Psoas muscle (tissue), 8 donors: ENCODE measurements at places on chromosomes 12 and 14.

DNA sequence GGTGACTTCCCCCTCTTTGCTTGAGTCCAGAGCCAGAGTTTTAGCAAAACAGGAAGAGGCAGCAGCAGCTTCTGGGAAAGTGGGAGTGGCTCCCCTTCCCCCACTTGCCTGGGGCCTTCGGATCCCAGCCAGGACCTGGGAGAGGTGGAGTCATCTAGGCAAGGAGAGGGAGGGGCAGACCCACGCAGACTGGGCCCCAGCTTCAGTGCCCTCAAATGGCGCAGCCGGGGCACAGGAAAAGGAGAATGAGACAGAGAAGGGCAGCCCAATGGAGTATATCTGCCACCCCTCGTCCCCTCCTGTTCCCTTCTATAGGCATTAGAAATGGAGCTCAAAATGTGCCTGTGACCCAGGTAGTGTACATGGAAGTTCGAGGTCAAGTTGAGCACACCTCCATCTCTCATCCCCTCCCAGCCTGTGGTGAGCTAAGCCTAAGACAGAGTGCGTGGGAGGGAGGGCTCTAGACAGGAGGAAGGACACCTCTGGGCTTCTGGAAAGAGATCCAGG, 9.3 kb upstream of the HDAC7 start:
- DNase-seq, result peak; percentile 83

DNA sequence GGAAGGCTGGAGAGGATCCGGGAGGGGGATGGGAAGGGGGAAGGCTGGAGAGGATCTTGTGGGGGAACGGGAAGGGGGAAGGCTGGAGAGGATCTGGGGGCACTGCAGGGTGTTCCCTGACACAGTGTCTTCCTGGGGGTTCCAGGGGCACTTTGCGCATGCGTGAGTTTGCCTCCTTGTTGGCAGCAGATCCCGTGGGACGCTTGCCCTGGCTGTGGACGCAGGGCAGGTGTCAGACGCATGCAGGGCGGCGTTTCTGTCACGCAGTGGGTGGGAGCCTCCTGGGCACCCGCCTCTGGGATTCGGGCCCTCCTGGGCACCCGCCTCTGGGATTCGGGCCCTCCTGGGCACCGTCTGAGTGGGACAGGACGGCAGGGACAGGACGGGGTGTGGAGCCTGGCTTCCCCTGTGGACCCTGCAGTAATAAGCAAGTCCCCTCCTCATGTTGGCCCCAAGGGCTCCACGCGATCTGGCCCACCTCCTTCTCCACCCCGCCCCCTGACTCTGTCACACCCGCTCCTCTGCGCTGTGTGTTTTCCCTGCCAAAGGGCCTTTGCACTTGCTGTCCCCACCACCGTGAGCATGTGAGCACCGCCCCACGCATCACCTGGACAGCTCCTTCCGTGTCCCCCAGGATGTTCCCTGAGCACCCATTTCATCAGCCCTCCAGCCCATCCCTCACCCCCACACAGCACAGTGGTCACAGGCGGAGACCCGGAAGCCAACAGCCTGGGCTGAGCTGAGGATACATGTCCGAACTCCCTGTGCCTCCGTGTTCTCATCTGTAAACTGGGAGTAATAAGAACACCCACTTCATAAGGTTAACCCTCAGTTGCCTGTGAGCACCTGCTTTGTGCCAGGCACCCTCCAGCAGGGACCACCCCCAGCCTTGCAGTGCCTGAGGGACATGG, 4.4 kb downstream of the MMP17 start:
- DNase-seq, result peak; percentile 74

DNA sequence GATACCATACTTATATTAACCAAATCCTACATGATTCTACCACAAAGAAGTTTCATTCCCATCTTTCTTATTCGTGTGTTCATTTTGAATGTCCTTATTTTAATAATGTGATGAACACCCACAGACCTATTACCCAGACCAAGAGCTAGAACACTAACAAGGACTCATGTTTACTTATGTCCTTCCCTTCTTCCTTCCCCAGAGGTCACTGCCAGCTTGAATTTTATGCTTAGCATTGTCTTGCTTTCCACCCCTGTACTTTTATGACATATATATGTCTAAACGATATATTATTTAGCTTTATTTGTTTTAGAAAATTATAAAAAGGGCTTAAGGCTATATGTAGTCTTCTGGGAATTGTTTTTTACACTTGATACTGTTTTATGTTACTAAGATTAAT, 238.6 kb downstream of the LRIG3 start:
- no peak for DNase-seq

GRCh38 chr12:11879306-11879705, 191.4 kb upstream of the BCL2L14 start:
- DNase-seq, result no peak

DNA sequence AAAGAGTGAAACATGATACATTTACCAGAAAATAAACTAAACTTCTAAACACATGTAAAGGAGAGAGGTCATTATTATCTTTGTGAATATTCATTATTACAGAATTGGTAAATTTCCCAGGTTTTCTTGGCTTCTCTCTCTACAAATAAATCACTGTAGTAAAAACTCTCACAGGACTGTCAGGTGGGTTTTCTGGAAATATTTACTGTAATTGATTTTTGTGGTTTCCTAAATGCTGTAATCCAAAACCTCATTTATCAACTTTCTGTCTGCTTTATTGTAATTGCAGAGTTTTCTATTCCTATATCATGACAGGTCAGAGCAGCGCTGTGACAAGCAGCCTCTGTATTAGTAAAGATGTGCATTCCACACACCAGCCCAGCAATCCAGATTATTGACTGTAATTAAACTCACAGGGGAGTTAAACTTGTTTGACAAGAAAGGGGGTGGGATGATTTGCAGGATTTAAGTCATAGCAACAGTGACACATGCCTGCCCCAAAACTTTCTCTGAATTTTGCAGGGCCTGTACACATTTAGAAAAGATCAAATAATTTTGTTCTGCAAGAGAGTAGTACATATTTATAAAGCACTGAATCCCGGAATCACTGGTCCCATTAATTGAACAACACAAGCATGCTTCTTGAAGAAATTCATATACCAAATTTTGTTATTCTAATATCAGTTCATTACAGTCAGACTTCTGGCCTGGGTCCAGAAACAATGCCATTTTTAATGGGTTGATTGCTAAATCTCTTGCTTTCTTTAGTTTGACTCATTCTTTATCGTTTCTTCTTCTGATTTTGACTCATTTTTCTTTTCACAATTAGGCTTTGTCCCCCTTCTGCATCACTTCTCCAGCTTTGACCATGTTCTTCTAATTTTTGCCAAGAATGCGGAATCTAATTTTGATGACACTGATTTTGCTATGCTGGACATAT, 42.2 kb downstream of the PTPRO start:
- DNase-seq, result no peak

GRCh38 chr14:104206281-104206904, 68.0 kb downstream of the KIF26A start:
- DNase-seq, result no peak

- no peak for DNase-seq
Measured at GRCh38 chr14:75595226-75595625, 16.8 kb downstream of the FLVCR2 start.

DNA sequence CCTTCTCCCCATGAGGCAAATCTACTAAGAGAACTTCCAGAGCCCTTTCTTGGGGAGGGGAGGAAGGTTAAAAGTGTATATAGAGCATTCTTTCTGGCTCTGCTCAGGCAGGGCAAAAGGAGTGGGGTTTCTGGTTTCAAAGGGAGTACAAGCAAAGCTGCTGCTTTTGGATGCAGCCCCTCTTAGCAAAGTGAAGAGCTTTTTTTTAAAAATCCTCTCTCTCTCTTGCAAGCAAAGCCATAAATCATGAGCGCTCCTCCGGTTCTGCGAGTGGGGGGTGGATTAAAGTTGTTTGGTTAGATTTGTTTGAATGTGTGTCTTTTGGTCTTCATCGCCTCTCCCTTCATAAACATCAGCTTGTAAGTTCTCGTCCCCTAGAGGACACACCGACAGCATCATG, 546.6 kb upstream of the TBX3 start:
- DNase-seq, result no peak

GRCh38 chr12:129378496-129378895, 525.2 kb downstream of the GLT1D1 start:
- no peak for DNase-seq

GRCh38 chr14:75234173-75235115, 44.2 kb upstream of the FOS start:
- peak; percentile 37 for DNase-seq

DNA sequence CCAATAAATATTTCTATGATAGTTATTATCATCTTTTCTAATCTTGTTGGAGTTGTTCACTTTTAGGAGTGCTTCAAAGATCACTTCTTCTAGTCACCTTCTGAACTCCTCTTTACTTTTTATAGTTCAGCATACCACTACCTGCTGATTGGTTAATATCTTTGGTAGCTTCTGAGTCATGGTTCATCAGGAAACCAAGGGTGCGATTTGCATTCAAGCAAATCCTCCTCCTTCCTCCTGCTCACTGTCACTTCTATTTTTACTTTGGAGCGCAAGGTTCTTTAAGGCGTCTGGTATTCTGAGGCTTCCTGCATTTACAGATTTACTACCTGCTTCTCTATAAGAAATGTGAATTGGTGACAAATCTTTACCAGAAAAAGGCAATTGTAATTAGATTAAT, 24.0 kb downstream of the SYT1 start:
- DNase-seq, result no peak

GRCh38 chr14:85487215-85487614, 42.7 kb upstream of the FLRT2 start:
- DNase-seq, result no peak

DNA sequence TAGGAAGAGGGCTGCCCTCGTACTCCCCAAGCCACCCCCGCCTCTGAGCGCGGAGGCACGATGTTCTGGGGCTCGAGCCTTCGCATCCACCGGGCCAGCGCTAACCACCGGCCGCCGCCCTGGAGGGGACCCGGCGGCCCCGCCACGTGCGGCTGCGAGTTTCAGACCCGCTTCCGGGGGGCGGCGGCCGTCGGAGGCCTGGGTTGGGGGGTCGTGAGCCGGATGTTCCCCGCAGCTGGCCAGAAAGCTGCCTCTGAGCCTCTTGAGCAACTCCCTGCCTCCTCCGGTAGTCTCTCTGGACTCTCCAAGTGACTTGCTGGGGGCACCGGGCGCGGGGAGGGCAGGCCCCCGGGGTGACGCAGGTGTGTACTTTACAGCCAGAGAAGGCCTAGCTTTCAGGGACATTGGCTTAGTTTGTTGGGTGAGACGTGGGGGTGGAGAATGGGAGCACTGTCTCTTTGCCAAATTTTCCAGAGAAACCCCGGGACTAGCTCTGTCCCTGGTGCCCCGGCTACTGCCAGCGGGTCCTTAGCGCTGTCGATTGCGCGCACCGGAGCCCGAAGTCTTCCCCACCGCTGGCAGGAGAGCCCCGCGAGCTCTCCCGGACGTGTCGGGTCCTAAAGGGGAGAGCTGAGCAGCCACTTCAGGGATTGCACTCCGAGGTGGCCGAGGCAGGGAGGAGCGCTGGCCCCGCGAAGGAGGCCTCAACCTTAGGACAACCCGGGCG, 15.6 kb downstream of the OTX2 start:
- no peak for DNase-seq

DNA sequence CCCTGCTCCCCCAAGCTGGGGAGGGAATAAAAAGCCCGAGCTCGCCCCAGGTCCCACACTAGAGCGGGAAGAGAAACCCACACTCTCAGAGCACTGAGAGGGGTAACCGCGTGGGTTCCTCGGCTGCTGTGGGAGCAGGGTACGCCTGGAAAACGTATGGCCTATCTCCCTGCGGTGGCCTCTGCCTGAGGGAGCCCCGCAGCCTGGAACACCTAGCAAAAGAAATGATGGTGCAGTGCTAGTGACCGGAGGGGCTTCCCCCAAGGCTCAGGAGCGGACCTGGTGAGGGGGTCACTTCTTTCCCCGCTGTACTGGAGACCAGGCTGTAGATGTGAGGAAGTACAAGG, 2.5 kb upstream of the OR4N2 start:
- DNase-seq, result peak; percentile 20

- DNase-seq, result no peak
Measured at GRCh38 chr14:76245097-76245496, 93.4 kb downstream of the GPATCH2L start.

DNA sequence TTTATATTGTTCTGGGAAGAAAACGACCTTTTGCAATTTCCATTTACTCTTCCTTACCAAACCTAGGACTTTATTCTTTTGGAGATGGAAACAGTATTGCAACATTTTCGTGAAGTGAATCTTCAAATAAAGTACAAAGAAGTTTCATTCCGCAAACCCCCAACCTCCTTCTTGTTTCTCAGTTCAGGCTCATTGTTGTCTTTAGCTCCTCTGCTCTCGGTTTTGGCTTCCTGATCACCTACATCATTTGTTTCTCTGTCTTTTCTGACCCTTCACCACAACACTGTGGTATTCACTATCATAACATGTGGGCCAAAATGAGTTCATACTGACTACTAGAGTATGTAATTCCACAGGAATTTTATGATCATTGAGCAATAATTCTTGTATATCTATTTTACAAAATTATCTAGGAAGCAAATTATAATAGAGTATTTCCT, 266.8 kb downstream of the ADAMTS20 start:
- no peak for DNase-seq

GRCh38 chr14:104332634-104333270, 194.4 kb downstream of the KIF26A start:
- peak; percentile 34 for DNase-seq

GRCh38 chr14:94129758-94130414, 482 bp upstream of the IFI27L2 start:
- DNase-seq, result peak; percentile 52

DNA sequence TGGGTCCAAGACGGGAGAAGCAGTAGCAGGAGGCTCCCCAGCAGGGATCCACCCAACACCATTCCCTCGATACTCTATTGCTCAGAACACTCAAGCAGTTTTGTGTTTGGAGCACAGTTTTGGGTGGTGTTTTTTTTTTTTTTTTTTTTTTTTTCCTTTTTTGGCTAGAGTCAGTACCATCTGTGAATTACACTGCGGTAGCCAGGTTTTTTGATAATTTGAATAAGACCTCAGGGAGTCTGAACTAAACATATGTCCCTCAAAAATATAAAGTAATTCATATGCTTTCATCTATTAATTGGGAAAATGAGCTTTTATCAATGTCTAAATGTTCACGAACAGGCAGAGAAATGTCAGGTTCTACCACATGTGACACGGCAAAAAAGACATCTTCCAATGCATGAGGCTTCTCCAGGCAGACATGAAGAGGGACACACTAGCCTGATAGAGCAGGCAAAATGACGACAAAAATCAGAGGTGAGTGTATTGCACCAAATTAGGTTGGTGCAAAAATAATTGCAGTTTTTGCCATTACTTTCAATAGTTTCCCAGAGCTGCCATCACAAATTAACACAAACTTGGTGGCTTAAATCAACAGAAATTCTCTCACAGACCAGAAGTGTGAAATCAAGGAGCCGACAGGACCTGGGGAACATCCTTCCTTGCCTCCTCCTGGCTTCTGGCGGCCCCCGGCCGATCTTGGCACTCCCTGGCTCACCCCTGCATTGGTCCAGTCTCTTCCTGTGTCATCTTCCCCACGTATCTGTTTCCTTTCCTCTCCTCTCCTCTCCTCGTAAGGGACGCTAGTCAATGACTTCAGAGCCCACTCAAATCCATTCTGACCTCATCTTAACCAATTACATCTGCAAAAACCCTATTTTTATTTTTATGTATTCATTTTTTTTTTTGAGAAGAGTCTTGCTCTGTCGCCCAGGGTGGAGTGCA, 33.9 kb downstream of the FOXN3 start:
- DNase-seq, result no peak
